Sigmoid colon (tissue), 7 donors: ENCODE measurements at places on chromosomes 2 and 18. TPM values are rescaled to one million over a fixed set of nuclear protein-coding genes. Genes with fewer than 3 reads are reported as not detected.
A peak's percentile ranks its signal among the peaks of the same experiment; 100 is the strongest.

GRCh38 chr18:58402247-58402646 is 226.6 kb downstream of the ALPK2 start:
- H3K27me3 ChIP-seq, result no peaks in the 10 kb centered on the region
- no peaks in the 10 kb centered on the region for H3K36me3 ChIP-seq
- H3K4me3 ChIP-seq, result no peak overlapping the region
- no peak for DNase-seq

GRCh38 chr18:49444581-49444980 is 15.9 kb downstream of the DYM start:
- no peaks in the 10 kb centered on the region for H3K4me1 ChIP-seq
- no peak for DNase-seq
- H3K27ac ChIP-seq, result no peak overlapping the region
- no peaks in the 10 kb centered on the region for H3K36me3 ChIP-seq
- H3K27me3 ChIP-seq, result no peaks in the 10 kb centered on the region

DNA sequence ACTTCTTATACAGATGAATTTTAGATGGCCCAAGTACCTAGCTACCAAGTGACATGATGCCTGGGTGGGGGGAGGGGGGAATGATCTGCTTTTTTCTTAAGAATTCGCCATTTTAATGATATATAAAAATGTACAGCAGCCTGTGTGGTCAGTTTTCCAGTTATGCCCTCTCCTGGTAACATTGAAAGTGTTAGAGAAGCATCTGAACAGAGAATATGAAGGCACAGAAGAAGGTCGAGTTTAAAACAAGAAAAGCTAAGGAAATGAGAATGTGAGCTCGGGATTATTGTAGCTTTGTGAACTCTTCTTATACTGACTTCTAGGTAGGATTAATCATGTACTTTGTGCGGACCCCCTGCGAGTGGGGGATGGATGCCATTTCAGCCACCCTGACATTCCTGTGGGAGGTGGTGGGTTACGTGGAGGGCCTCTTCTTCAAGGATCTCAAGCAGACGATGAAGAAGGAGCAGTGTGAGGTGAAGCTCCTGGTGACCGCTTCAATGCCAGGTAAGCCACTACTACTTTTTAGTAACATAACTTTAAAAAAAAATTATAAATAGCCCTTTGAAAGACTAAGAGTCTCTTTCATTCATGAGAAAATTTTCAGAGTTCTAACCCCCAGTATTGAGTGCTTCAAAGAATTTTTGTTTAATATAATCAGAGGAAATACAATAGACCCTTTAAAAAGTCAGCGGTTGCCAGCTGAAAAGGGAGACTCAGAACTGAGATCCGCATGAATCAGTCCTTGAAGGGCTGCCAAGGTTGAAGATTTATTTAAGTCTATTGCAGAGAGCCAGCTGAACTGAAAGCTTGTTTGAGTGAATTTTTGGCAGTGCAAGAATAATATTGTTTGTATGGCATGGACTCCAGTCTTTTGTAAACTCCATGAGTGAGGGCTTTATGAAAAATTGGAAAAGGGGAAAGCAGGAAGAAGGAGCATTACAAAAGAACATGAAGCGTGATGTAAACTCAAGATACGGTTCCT is 68.6 kb upstream of the RPE start:
- no peaks in the 10 kb centered on the region for H3K27me3 ChIP-seq
- no peaks in the 10 kb centered on the region for H3K36me3 ChIP-seq
- H3K4me3 ChIP-seq, result no peak overlapping the region
- no peak for DNase-seq

DNA sequence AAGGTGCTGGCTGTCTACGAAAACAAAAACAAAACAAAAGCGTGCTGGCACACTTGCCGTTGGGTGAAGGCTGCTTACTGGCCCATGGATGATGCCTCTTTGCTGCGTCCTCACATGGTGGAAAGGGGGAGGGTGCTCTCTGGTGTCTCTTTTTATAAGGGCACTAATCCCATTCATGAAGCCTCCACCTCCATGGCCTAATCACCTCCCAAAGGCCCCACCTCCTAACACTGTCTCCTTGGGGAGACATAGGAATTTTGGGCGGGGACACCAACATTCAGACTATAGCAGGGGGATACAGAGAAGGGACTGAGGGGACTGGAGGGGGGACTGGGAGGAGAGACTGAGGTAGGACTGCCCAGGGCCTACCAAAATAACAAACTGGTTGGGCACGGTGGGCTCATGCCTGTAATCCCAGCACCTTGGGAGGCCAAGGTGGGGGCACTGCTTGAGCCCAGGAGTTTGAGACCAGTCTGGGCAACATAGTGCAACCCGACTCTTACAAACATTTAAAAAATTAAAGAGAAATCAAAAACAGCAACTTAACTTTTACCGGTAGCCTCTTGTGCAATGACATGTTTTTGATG is 14.5 kb downstream of the PTMA start:
- H3K27me3 ChIP-seq, result no peaks in the 10 kb centered on the region
- DNase-seq, result peak; percentile 50
- H3K36me3 ChIP-seq, result no peaks in the 10 kb centered on the region
- no peaks in the 10 kb centered on the region for H3K4me1 ChIP-seq

SERPINB10 gene
- not detected for total RNA-seq

AGAP1 gene
- total RNA-seq, result 21.0 TPM
